BJ (cell line): ENCODE measurements at places on chromosomes 3 and 15.
A peak's percentile ranks its signal among the peaks of the same experiment; 100 is the strongest.

GRCh38 chr3:151152455-151153079 is 50.4 kb downstream of the GPR171 start:
- DNase-seq: no peak

GRCh38 chr3:123070510-123070909 is 3.7 kb downstream of the PDIA5 start:
- no peak for DNase-seq

- DNase-seq: no peak
Observed at GRCh38 chr15:57217778-57218598, 158.3 kb upstream of the CGNL1 start.

GRCh38 chr3:47731061-47731460 is 50.6 kb downstream of the SMARCC1 start:
- no peak for DNase-seq

GRCh38 chr3:119436977-119437376 is 26.4 kb downstream of the TMEM39A start:
- no peak for DNase-seq

DNA sequence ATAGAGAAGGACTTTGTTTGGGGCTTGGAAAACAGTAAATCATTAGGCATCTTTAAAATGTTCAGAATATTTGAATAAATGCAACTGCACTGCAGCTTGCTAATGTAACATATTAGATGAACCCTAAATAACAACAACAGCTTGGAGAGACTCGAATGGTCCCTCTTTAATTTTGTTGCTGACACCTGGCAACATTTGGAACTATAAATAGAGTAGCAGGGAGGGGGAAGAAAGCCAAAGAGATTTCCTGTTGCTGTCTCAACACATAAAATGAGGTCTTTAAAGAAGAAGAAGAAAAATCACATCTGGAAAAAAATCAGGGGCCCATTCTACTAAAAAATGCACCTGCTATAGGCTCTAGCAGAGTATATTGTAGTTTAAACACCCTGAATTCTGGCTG is 49.9 kb upstream of the DPPA4 start:
- DNase-seq: no peak

- DNase-seq: no peak
Observed at GRCh38 chr3:98445949-98446406, 17.0 kb upstream of the OR5K1 start.

DNA sequence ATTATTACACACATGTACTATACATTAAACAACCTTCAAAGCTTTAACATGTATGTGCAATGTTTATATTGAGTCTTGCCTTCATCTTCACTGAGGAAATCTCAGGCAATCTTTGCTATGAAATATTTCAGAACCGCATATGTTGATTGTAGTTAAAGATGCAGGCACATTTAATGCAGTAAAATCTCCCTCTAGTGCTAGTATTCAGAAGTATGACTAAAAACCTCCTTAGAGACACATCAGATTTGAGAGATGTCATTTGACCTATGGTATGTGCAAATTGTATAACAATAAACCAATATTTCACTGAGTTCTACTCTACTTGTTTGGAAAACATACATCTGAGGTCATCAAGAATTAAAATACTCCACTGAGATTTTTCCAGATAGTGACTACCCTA is 123.8 kb upstream of the C15orf61 start:
- no peak for DNase-seq

DNA sequence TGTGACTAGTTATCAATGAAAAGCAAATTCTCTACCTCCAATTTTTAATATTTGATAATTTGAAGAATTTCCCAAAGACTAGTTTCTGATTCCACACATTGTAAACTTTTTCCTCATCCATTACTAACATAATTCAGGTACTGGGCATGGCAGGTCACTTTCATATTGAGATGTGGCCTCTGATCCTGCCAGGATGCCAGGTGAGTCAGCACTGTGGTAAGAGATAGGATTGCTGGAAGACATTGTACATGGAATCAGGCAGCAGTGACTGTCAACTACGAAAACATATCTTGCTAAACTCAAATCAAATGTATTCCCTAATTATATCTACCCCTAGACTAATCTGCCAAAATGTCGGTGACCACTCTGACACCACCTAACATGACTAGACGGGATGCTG is 33.2 kb upstream of the POU1F1 start:
- no peak for DNase-seq

DNA sequence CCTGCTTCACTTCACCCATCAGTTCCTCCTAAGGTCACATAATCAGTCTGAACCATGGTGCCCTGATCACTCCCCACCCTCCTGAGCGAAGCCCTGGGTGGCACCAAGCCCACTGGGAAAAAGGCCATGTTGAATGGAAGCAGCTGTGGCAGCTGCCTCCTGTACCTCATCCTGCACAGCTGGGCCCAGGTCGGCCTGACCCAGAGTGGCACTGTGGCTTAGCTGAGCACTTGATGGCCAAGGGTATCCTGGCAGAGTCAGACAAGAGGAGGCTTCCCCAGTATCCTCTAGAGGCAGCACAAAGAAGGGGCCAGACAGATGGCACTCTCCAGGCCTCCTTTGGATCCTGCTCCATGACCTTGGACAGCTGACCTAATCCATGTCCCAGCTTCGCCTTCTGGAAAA is 68.4 kb downstream of the TLE3 start:
- no peak for DNase-seq

DNA sequence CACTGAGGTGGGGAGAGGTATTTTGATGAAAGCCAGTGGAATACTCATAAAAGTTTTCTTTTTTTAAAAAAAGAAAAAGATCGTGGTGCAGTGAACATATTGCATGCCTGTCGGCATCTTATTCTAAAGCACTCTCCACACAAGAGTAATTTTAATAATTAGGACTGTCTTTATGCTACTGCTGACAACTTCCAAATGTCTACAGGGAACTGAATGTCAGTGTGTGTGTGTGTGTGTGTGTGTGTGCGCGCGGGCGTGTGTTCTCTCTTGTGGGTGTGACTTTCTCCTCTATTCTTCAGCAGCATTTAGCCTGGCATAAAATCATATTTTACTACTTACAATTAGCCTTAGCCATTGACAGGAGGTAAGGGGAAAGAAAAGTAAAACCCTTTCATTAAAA is 268.5 kb downstream of the C3orf38 start:
- DNase-seq: no peak

DNA sequence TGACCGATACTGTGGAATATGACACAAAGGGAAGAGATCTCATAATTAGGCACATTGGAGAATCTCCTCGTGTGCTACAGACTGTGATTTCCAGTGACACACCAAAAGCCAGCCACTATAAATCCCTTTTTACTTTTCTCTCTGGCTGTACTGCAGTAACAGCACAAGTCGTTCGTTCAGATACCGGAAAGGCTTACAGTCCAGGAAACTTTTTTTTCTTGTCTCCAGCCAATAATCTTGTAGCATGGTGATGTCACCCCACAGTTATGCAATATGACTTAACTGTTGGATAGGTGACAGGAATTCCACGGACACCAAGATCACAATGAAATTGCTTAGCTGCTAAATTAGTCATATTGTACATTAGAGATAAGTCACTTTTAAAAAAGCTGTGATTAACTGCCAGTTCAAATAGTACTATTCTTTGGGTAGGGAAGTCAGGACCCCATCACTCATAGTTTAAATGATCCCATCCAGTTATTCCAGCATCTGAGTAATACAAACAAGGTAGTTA is 36.3 kb upstream of the TSC22D2 start:
- peak; percentile 99 for DNase-seq

GRCh38 chr15:51062736-51063135 is 32.0 kb downstream of the TNFAIP8L3 start:
- no peak for DNase-seq

DNA sequence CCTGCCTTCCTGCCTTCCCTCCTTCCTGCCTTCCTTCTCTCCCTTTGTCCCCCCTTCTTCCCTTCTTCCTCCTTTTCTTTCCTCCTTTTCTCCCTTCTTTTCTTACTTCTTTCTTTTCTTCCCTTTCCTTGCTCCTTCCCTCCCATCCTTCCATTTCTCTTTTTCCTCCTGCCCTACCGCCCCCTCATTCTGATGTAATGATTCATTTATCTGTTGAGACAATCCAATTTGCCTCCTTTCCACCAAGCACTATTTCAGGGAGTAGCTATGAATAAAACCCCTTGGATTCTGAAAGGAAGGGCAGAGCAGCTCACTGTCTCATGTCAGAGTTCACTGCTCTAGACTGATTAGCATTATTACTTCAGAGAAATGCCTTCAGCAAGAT is 462.6 kb downstream of the PDCD6IP start:
- no peak for DNase-seq

DNA sequence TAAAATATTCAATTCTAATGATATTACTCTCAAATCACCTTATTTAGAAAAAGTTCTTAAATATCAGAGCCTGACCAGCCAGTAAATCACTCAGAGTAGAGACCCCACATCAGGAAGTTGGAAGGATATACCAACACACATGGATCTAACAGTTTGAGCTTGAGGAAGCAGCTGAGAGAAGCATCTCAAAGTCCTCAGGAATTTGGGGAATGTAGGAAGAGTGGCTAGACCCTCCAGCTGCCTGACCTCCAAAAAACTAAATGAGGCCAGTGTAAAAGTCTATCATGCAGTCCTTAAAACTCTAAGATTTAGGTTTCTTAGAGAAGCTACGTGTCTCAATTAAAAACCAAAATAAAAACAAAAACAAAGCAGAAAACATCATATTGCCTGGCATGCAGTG is 55.4 kb downstream of the SETD2 start:
- no peak for DNase-seq

- no peak for DNase-seq
Observed at GRCh38 chr3:60090548-60090947, 1040.7 kb upstream of the CFAP20DC start.

- DNase-seq: no peak
Observed at GRCh38 chr3:62562596-62562995, 189.2 kb upstream of the FEZF2 start.

DNA sequence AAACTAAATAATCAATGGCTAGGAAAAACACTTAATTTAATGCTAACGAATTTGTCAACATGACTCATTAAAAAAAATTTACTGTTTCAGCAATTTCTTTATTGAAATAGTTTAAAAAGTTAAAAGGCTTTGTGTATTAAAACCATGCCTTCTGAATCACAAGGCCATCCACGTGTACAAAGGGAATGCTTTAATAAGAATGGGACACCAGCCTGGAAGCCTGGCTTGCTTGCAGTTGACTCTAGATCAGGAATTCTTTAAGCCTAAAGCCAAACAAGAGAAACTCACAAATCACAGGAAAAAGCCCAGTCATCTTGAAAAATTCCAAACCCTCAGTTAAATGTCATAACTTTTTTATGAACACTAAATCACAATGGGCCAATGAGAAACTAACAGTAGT is 137.6 kb downstream of the PEAK1 start:
- DNase-seq: peak; percentile 91

- no peak for DNase-seq
Observed at GRCh38 chr15:65361708-65362459, 15.9 kb downstream of the IGDCC3 start.

DNA sequence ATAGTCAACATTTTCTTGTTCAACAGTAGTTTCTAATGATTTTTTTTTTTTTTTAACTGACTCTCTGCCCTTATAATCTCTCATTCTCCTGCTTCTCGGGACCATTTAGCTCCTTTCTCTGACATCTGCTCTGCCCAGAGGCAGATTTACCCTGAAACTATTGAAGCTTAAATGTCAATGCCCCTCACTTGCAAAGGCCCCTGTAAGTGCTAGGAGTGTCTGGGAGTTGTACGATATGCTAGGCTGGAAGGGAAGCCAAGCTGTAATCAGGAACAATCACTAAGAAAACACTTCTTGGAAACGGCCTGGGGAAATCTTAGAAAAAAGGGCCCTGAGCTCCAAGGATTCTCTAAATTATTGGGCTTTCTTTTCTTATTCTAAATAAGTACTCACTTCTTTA is 5.8 kb upstream of the PLOD2 start:
- no peak for DNase-seq

DNA sequence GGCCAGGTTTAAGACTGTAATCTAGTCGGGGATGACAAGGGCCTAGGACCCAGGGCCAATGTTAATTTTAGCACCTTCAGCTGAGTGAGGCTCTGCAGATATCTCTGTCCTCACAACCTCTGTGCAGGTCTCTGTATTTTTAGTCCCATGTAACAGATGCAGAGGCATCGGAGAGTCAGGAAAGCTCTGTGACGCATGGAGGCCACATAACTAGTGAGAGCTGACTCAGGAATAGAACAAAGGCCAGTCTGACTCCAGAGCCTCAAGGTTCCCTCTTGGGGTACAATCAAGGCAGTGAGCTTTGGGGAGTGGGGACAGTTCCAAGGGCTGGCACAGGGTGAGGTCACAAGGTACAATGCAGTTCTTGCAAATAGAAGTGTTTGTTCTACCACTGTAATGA is 31.0 kb downstream of the FSTL1 start:
- DNase-seq: no peak

- DNase-seq: peak; percentile 19
Observed at GRCh38 chr3:183968666-183969245, 48.9 kb downstream of the ABCC5 start.

- no peak for DNase-seq
Observed at GRCh38 chr15:77387365-77388105, 32.4 kb downstream of the PEAK1 start.

GRCh38 chr3:122353215-122353614 is 28.2 kb downstream of the CSTA start:
- DNase-seq: no peak

GRCh38 chr3:15501126-15501525 is 20.4 kb downstream of the COLQ start:
- no peak for DNase-seq

- no peak for DNase-seq
Observed at GRCh38 chr3:185631508-185632206, 45.6 kb downstream of the SENP2 start.

DNA sequence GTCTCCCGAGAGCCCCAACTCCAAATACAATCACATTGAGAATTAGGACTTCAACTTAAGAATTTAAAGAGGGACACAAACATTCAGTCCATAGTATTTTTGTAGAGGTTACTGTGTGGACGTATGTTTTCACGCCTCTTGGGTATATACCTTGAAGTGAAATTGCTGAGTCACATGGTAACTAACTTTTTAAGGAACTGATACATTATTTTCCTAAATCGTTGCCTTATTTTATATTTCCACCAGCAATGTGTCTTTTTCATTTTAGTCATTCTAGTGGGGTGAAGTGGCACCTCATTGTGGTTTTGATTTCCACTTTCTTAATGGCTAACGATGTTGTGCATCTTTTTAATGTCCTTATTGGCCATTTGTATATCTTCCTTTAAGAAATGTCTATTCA is 11.8 kb downstream of the PARP15 start:
- DNase-seq: no peak

- no peak for DNase-seq
Observed at GRCh38 chr3:143226678-143227291, 107.2 kb downstream of the CHST2 start.

- DNase-seq: peak; percentile 90
Observed at GRCh38 chr3:56758539-56758981, 43.2 kb downstream of the ARHGEF3 start.
